ENCODE measurements at places on chromosomes 4 and X.

DNA sequence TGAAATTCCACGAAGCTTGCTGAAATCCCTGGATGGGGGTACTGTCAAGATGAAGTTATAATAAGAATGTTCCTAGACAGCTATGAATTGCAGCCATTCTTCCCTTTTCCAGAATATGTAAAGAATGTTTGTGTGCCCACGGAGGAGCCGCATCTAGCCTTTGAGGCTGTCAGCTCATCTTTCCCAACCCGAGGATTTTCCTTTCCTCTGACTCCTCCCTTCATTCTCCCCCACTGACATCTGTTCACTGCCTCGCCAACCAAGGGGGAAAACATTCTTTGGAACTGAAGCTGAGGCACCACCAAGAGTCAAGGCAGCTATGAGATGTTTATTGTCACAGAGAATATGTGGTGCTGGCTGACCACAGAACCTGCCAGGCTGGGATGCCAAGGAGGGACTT lies 8.8 kb downstream of the NHSL2 start:
- DNase-seq, result no peak

DNA sequence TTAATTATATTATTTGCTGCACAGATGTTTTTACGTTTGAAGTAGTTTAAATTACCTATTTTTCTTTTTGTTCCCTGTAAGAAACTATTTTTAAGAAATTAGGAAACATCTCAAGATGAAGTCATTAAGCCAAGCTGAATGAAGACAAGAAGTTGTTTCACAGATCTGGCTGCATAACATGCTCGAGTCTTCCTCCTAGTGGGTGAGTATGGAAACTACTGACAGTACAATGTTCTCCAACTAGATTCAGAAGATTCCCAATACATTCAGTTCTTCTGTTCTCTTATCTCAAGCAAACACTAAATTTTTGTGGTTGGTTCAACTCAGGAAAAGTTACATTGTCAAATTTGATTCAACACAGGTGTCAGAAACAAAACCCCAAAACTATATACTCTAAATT lies 256.8 kb upstream of the VCX start:
- DNase-seq, result no peak

GRCh38 chrX:136076942-136077341 lies 70.4 kb upstream of the FHL1 start:
- no peak for DNase-seq

DNA sequence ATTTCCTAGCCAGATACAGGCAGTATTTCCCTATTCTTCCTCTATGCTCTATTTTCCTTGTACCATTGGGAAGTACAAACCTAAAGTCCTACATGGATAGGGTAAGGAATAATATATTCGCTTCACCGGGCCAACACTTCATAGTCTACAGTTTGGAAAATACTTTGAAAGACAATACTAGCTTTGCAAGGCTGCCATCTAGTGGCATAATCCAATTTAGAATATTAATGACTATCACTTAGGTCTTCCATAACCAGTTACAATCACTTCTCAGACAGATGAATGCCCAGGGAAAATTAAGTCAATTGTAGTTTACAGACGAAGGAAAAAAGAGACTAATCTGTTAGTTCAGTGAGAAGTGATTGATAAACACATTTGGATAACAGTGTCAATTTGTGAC lies 141.0 kb upstream of the FAM47C start:
- no peak for DNase-seq

Measured in right cardiac atrium (tissue), 5 donors.